Breast epithelium (tissue), 4 donors: ENCODE measurements at places on chromosomes 6 and 20.

DNA sequence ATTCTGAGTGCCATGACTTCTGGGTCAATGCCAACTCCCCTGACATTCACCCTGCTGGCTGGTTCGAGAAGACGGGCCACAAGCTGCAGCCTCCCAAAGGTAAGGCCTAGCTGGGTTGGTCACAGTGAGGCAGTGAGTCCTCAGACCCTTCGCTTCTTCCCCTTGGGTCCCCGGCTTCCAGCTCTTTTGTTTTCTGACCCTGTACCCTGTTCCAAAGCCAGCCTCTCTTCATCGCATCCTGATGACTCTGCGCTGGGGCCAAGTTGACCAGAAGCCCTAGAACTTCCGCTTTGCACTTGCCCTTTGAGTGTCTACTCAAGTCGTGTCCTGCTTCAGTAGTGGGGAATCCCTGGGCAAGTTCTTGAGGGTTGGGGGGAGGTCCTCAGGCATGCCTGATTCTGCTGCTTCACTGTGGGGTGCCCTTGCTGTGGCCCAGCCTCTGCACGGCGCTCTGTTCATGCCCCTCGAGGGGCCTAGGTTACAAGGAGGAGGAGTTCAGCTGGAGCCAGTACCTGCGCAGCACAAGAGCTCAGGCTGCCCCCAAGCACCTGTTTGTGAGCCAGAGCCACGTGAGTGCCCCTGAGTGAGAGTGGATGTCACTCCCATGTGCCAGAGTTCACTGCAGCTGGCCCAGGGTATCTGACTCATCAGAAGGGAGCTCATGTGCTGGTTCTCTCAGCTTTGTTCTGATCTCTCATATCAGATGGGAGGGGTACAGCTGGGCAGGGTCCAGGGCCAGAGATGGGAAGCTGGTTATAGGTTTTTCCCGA lies 23.0 kb downstream of the L3MBTL1 start:
- no peak overlapping the region for H3K27ac ChIP-seq
- no peak overlapping the region for H3K4me3 ChIP-seq
- H3K4me1 ChIP-seq: no peaks in the 10 kb centered on the region
- no peaks in the 10 kb centered on the region for H3K36me3 ChIP-seq

GRCh38 chr20:22862671-22863230 lies 172.4 kb upstream of the SSTR4 start:
- no peaks in the 10 kb centered on the region for H3K36me3 ChIP-seq
- H3K27ac ChIP-seq: no peak overlapping the region
- H3K27me3 ChIP-seq: no peaks in the 10 kb centered on the region

GRCh38 chr6:156778454-156779205 lies 1.5 kb downstream of the ARID1B start:
- no peaks in the 10 kb centered on the region for H3K36me3 ChIP-seq
- peak overlapping the region; percentile 98 for H3K27ac ChIP-seq
- H3K4me3 ChIP-seq: peak overlapping the region; percentile 87
- DNase-seq: peak; percentile 39

- H3K27me3 ChIP-seq: no peaks in the 10 kb centered on the region
- no peaks in the 10 kb centered on the region for H3K36me3 ChIP-seq
- no peak overlapping the region for H3K27ac ChIP-seq
- no peak for DNase-seq
- no peak overlapping the region for H3K4me3 ChIP-seq
Observed at GRCh38 chr6:149075616-149076354, 241.7 kb upstream of the TAB2 start.

DNA sequence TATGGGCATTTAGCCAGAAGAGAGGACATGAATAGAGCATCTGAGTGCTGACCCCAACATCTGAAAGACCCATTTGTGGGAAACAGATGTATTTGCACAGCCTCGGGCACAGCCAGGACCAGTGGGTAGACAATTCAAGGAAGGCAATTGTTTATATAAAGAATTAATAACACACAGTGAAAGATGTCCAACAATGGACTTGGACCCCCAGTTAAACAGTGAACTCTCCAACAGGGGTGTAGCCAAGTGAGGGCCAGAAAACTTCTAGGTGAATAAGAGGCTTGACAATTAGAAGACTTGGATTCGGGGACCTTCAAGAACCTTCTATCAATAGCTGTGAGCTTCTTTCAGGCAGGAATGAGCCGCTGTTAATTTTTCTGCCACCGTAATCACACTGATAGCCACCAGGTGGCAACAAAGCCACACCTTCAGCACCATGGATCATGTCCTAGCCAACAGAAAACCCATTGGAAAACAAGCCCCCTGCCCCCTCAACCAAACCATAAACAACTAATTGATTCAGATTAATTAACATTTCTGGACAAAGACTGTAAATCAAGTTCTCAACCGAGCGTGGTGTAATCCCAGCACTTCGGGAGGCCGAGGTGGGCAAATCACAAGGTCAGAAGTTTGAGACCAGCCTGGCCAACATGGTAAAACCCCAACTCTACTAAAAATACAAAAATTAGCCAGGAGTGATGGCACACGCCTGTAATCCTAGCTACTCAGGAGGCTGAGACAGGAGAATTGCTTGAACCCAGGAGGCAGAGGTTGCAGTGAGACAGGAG lies 8.8 kb upstream of the SRSF6 start:
- no peaks in the 10 kb centered on the region for H3K27me3 ChIP-seq
- no peaks in the 10 kb centered on the region for H3K4me1 ChIP-seq
- DNase-seq: no peak
- H3K36me3 ChIP-seq: no peaks in the 10 kb centered on the region
- H3K4me3 ChIP-seq: no peak overlapping the region

DNA sequence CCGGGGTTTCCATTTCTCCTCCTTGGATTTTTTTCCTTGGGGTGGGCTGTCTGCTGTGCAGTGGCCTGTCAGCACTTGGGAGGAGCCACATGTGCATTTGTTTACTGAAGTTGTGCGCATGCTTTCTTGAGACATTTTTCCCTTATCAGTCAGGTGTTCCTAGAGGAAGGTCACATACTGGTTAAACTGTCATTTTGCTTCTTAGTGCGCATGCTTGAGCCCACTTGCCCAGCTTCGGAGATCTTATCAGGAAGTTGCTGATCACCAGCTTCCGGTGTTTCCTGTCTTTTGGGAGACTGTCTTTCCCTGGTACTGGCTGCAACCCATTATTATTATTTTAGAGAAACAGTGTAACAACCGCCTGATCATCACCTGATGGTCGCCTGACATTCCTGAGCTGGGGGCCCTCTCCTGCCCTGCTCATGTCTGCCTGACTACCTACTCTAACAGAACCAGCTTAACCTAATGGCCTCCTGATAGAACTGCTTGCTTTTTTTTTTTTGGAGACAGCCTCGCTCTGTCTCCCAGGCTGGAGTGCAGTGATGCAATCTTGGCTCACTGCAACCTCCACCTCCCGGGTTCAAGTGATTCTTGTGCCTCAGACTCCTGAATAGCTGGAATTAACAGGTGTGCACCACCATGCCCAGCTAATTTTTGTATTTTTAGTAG lies 378 bp upstream of the ERVFRD-1 start:
- H3K27me3 ChIP-seq: no peaks in the 10 kb centered on the region
- no peak overlapping the region for H3K4me3 ChIP-seq
- DNase-seq: no peak
- no peak overlapping the region for H3K27ac ChIP-seq
- no peaks in the 10 kb centered on the region for H3K36me3 ChIP-seq
- H3K4me1 ChIP-seq: no peaks in the 10 kb centered on the region

- H3K27me3 ChIP-seq: no peaks in the 10 kb centered on the region
- DNase-seq: no peak
- no peak overlapping the region for H3K4me3 ChIP-seq
Observed at GRCh38 chr6:103908898-103909297, 950.8 kb downstream of the HACE1 start.

DNA sequence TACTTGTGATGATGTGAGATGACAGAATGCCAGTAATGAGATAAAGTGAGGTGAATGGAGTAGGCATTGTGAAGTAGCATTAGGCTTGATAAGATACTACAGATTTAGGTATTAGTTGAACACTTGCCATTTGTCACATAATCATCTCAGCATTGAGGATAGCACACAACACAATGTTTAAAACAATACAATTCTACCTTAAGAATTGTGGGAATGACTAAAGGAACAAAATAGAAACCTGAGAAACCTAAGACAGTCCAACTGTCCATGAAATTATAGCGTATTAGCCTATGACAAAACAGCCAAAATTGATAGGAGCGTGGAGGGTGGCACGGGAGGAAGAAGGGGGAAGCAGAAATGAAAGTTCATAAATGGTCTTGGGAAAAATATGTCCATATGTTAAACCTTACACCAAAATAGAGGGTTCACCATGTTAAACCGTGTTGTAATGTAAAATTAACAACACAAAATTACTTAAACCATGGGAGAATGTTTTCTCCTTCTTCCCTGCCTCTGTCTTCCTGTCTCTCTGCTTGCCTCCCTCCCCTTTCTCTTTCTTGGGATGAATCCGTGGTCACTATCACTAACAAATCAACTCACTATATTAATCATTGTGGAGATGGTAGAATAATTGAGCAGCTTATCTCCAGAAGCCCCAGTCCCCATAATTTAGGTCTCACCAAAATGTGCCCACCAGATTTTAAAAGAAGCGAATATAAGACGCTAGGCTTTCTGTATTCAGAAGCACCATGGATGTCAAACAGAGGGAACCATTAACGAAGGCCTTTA lies 33.0 kb upstream of the HFE start:
- H3K4me1 ChIP-seq: no peaks in the 10 kb centered on the region
- H3K4me3 ChIP-seq: peak overlapping the region; percentile 82
- no peak for DNase-seq

- no peaks in the 10 kb centered on the region for H3K36me3 ChIP-seq
- DNase-seq: no peak
- H3K27me3 ChIP-seq: no peaks in the 10 kb centered on the region
- peak within 1 kb of the TSS; percentile 84 for H3K27ac ChIP-seq
Observed at GRCh38 chr20:19212469-19212815, at the start of gene SLC24A3. SLC24A3 (plus strand) TSS chr20:19212642.

- H3K27me3 ChIP-seq: no peaks in the 10 kb centered on the region
- no peak overlapping the region for H3K4me3 ChIP-seq
- H3K36me3 ChIP-seq: no peaks in the 10 kb centered on the region
- no peak for DNase-seq
Observed at GRCh38 chr6:154598399-154598798, 87.9 kb upstream of the CNKSR3 start.

DNA sequence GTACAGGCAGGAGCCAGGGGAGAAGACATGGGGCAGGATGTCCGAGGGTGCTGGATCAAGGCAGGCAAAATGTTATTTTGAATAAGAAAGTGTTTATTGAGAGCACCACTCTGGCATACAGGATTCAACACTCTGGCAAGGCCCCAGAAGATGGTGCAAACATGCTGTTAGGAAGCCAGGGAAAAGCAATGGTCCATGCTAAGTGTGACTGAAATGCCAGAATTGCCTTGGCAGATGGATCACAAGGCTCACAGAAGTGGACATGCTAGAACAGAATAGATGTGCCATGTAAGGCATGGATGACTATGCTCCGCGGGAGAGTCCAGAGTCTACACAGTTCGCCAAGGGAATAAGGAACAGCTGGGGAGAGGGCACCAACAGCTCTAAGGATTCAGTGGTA lies 54.6 kb downstream of the QRSL1 start:
- H3K4me3 ChIP-seq: no peak overlapping the region
- H3K4me1 ChIP-seq: no peaks in the 10 kb centered on the region
- H3K27me3 ChIP-seq: no peaks in the 10 kb centered on the region
- no peak overlapping the region for H3K27ac ChIP-seq
- no peak for DNase-seq

GRCh38 chr6:37492236-37492972 lies 7.3 kb downstream of the CCDC167 start:
- H3K36me3 ChIP-seq: no peaks in the 10 kb centered on the region
- no peak overlapping the region for H3K4me3 ChIP-seq
- DNase-seq: no peak
- no peaks in the 10 kb centered on the region for H3K27me3 ChIP-seq
- no peaks in the 10 kb centered on the region for H3K4me1 ChIP-seq

DNA sequence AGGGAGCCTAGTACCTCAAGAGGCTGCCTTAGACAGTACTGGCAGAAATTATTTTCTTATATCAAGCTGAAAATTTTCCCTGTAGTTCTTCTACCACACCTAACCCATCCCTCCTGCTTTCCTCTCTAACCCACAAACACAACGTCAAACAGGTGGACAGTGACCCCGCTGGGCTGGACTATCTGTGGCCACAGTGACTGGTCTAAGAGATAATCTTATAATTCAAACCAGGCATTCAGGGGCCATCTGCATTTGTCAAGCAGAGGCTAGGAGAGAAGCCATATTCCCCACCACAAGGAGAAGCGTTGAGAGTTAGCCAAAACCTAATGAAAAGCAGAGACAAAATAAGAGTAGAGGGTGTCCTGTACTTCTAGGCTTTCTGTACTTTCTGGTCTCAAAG lies 8.2 kb downstream of the HDDC2 start:
- H3K4me3 ChIP-seq: no peak overlapping the region
- no peak for DNase-seq
- no peak overlapping the region for H3K27ac ChIP-seq
- H3K4me1 ChIP-seq: peaks cover 15% of the 10 kb centered on the region

- no peak overlapping the region for H3K27ac ChIP-seq
- H3K4me3 ChIP-seq: no peak overlapping the region
- no peaks in the 10 kb centered on the region for H3K4me1 ChIP-seq
- no peaks in the 10 kb centered on the region for H3K36me3 ChIP-seq
Observed at GRCh38 chr6:88441346-88441745, 275.2 kb upstream of the CNR1 start.

DNA sequence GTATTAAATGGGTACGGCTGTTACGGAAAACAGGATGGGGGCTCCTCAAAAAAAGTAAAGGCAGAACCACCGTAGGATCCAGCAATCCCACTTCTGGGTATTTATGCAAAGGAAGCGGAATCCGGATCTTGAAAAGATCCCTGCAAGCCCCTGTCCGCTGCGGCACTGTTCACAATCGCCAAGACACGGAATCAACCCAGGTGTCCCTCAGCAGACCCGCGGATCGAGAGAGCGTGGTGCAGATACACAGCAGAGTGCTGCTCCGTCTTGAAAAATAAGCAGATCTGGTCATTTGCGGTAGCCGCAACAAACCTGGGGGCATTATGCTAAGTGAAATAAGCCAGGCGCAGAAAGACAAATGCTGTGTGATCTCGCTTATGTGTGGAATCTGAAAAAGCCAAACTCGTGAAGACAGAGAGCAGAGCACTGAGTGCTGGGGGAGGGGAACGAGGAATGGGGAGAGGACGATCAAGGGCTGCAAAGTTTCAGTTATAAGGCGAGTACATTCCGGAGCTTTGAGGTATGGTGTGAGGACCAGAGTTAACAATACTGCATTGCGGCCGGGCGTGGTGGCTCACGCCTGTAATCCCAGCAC lies 41.3 kb downstream of the NTSR1 start:
- H3K27ac ChIP-seq: no peak overlapping the region
- DNase-seq: no peak
- no peaks in the 10 kb centered on the region for H3K4me1 ChIP-seq
- no peaks in the 10 kb centered on the region for H3K36me3 ChIP-seq

DNA sequence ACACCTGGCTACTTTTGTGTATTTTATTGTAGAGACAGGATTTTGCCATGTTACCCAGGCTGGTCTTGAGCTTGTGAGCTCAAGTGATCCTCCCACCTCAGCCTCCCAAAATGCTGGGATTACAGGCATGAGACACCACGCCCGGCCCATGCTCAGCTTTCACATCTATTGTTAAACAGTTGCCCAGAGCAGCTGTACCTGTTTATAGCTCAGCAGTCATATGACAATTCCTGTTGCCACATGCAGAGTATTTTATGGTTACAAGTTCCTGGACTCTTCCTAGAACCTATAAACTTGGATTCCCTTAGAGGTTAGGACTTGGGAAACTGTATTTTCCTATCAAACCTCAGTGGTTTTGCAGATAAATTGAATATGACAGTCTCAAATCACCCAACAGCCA lies 188.3 kb upstream of the KCNG1 start:
- no peaks in the 10 kb centered on the region for H3K4me1 ChIP-seq
- no peak overlapping the region for H3K27ac ChIP-seq
- H3K4me3 ChIP-seq: no peak overlapping the region
- DNase-seq: no peak
- no peaks in the 10 kb centered on the region for H3K36me3 ChIP-seq

GRCh38 chr20:60224914-60225313 lies 266.7 kb downstream of the CDH26 start:
- no peak overlapping the region for H3K27ac ChIP-seq
- H3K4me1 ChIP-seq: no peaks in the 10 kb centered on the region
- no peaks in the 10 kb centered on the region for H3K36me3 ChIP-seq
- no peaks in the 10 kb centered on the region for H3K27me3 ChIP-seq
- DNase-seq: no peak
